ENCODE measurements at places on chromosomes 1 and 21.

GRCh38 chr1:203765029-203765837 is at the start of gene LAX1:
Gene LAX1, plus strand, starts transcription at chr1:203765183. Its CDS starts 383 bp downstream, at chr1:203765566.
- no peak for DNase-seq
- H3K4me1 ChIP-seq = no peaks in the 10 kb centered on the region
- no peak within 1 kb of the TSS for H3K27ac ChIP-seq
- H3K36me3 ChIP-seq = no peaks in the 10 kb centered on the region
- H3K27me3 ChIP-seq = no peaks in the 10 kb centered on the region

DNA sequence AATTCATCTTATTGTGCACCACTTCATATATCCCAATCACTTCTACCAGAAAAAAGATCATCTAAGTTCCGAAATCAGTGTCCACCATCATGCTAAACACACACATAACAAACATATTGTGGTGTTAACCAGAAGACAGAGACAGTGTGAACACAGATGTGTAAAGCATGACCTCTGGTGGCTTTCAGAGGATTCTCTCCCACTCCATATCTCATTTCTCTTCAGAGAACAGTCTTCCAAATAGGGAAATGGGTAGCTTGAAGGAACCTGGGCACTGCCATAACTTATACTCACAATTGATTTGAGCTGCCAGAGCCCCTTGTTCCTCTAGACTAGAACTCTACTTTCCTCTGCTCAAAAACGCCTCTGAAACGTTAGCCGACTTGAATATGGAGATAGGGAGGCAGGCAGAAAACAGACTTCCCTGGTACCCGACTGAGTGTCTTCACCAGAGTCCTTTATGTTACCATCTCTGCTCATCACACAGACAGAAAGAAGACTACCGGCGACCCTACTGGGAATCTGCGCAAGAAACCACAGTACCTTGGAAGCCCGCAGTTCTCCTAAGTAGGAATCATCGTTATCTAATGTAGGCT is 1.8 kb upstream of the ELAPOR1 start:
- H3K4me1 ChIP-seq = peaks cover 3% of the 10 kb centered on the region
- no peaks in the 10 kb centered on the region for H3K36me3 ChIP-seq
- DNase-seq = no peak
- H3K27ac ChIP-seq = no peak overlapping the region
- no peaks in the 10 kb centered on the region for H3K27me3 ChIP-seq

DNA sequence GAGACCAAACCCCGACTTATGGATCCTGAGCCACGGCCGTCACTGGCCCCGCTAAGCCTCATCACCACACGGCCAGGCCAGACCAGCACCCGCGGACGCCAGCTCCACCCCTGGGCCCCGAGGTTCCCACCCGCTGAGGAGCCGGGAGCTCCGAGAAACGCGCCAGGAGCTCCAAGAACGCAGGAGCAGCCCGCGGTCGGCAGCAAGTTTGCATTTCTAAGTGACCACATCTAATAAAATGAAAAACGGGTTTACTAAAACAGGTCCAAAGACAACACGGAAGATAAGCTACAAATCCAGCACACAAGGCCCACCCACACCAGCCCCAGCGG is 8.1 kb upstream of the C1QTNF12 start:
- no peak overlapping the region for H3K4me3 ChIP-seq
- H3K36me3 ChIP-seq = no peaks in the 10 kb centered on the region
- H3K4me1 ChIP-seq = no peaks in the 10 kb centered on the region
- no peak overlapping the region for H3K27ac ChIP-seq
- H3K27me3 ChIP-seq = no peaks in the 10 kb centered on the region

- no peaks in the 10 kb centered on the region for H3K36me3 ChIP-seq
- H3K27me3 ChIP-seq = no peaks in the 10 kb centered on the region
- H3K4me1 ChIP-seq = peaks cover 13% of the 10 kb centered on the region
- DNase-seq = no peak
- peak overlapping the region; percentile 80 for H3K27ac ChIP-seq
Observed at GRCh38 chr1:185645686-185646085, 88.5 kb upstream of the HMCN1 start.

- H3K27ac ChIP-seq = no peak overlapping the region
- peaks cover 21% of the 10 kb centered on the region for H3K4me1 ChIP-seq
- no peaks in the 10 kb centered on the region for H3K36me3 ChIP-seq
- no peak for DNase-seq
Observed at GRCh38 chr1:6577831-6578525, 1.8 kb upstream of the ZBTB48 start.

All from pancreas (tissue), 10 donors.